ENCODE measurements at places on chromosomes 1 and 21.

DNA sequence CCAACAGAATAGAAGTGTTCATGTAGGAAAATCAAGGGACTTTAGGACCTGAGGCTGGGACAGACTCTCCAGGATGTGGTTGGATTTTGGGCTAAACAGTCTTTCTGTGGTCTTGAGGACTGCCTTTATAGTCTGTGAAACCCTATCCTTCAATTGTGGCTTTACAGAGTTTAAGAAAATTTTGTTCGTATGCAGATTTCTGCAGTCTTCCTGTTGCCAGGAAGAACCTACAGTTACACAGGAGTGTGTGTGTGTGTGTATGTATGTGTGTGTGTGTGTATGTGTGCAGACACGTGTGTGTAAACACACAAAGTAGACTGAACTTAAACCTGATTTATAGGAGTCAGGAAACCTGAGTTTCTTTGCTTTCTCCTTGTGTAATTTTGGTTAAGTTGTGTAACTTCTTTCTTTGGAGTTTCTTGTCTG, 22.8 kb downstream of the NEK7 start:
- DNase-seq, result no peak

- no peak for DNase-seq
Observed at GRCh38 chr1:56578963-56579875, at the start of gene PLPP3. Gene PLPP3, minus strand, starts transcription at chr1:56579563. Its CDS starts 547 bp downstream, at chr1:56579016.

- DNase-seq, result no peak
Observed at GRCh38 chr1:162690672-162691434, 58.6 kb downstream of the DDR2 start.

- no peak for DNase-seq
Observed at GRCh38 chr1:170510163-170510562, 21.8 kb upstream of the GORAB start.

DNA sequence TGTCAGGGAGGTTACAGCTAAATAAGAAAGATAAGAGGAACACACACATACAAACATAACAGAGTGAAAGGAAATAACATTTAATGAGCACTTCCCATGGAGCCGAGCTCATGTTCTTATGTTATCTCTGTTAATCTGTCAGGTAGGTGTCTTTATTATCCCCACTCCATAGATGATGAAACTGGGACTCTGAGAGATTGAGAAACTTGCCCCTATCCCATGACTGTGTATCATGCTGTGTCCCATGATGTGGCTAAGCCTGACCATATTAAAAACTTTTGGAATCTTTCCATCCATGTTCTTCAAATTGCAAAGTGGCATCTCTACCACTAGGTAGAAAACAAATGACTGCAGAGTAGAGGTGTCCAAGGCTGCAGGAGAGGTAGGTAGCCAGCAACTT, 285.2 kb upstream of the SGIP1 start:
- no peak for DNase-seq

DNA sequence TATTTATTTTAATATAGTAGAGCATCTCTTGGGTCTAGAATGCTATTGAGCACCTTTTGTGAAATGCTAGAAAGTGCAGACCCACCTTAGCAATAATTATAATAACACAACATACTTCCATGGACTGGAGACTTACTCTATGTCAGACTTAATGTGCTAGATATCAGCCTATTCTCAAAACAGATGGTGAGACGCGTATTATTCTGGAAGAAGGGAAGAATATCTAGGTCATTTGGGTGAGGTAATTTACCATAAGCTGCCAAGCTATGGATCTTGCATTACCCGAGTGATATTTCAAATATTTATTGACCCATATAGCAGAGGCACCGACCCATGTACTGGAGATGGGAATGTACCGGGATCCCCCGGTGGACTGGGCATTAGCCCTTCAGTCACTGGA, 20.6 kb upstream of the IFNLR1 start:
- DNase-seq, result no peak

- no peak for DNase-seq
Observed at GRCh38 chr1:149978547-149979023, 31.9 kb downstream of the OTUD7B start.

GRCh38 chr1:238549137-238549536, 658.4 kb upstream of the ZP4 start:
- DNase-seq, result no peak

DNA sequence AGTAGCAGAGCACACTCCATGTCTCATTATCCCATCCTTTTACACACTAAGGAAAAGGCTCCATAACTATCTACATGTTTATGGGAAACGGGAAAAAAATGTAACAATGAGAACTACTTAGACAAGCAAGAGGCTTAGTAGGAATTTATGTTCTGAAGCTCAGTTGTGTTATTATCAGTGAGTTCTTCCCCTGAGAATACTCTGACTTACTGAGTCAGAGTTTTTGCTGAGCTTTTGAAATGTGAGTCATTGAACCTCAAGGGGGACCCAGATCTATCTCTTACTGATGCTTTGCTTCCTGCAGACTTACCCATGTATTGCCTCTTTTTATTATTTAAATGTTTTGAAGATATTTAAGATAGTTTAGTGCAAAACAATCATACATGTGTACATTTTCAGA, 20.1 kb downstream of the CFHR5 start:
- DNase-seq, result no peak

- DNase-seq, result no peak
Observed at GRCh38 chr1:76854255-76854654, 13.0 kb upstream of the ST6GALNAC5 start.

All from stimulated activated CD8-positive, alpha-beta memory T cell treated with anti-CD3 and anti-CD28 coated beads, Interleukin-15, amount 100 ng/mL, for 4 hours (primary cell).